ENCODE measurements at places on chromosomes 2 and 18.

GRCh38 chr2:147293991-147294824 lies 550.6 kb upstream of the ACVR2A start:
- no peak for DNase-seq

DNA sequence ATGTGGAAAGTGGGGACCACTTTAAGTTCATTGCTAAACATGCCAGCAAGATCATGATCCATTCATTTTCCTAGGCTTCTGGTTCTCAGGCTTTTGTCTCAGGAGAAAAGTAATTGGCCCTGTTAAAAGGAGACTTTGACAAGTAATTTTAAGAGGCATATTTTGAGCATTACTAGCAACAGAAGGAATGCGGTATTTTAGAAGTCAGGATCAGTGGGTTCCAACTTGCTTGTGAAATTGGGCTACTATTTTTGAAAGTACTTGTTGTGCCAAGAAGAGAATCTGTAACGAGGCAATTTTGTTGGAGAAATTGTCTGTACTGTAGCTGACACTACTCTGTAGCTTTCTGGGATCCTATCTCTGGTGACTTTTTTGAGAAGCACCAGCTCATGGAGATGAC lies 59.4 kb downstream of the CERS6 start:
- no peak for DNase-seq

- no peak for DNase-seq
Measured at GRCh38 chr2:119264781-119265692, 41.4 kb downstream of the STEAP3 start.

GRCh38 chr18:421247-422155 lies 79.0 kb downstream of the COLEC12 start:
- DNase-seq: no peak

- no peak for DNase-seq
Measured at GRCh38 chr18:9365406-9365805, 30.8 kb downstream of the TWSG1 start.

DNA sequence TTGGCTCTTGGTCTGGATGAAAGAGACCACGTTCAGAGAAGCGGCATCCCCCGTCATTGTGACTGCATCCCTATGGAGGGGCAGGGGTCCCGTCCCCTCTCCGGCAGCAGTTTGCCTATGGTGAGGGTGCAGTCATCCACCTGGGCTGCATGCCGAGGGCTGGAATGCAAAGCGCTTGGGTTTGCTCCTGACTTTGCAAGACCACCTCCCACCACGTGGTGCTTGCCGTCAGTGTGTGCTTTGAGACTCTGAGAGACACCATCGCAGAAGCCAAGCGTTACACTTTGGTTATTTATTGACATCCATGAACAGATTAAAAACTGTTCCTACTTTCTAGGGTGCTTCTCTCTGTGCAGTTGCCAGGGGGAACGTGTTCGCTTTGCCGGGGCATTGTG lies 59.5 kb downstream of the SH3RF3 start:
- DNase-seq: no peak

GRCh38 chr2:52036024-52036423 lies 1004.1 kb upstream of the NRXN1 start:
- DNase-seq: no peak

DNA sequence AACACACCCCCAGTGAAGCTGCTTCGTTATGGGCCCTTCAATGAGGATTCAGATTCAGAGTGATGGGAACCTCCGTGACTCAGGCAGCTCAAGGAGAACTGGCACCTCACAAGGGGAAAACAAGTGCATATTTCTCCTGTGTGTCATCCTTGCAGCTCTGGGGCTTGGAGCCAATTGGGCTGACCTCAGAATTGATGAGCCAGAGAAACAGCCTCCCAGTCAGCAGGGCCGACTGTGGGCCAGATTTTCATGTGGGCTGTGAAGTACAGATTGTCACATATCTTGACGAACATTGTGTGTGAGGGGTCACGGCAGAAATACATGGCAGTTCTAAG lies 189.6 kb upstream of the SP5 start:
- DNase-seq: no peak

DNA sequence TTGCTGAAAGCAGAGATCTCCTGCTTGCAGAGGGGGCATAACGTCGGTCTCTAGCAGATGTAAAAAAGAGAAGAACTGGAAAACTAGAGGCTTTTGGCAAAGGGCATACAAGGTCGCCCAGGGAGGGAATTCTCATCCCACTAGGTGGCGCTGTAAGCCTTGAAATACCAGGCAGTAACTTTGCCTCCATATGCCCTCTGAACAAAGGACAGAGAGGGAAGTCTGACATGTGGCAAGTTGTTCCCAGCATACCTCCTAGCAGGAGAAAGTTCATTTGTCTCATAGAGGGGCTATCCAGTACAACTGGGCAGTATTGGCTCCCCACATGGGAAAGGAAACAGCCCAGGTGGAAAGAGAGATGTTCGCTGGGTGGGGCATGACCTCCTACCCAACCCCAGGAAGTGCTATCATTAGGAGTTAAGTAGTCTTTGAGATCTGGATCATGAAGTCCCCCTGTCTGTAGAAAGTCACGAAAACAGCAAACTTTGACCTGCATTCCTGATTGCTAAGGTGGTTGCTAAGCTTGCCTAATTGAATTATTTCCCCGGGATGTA lies 39.9 kb downstream of the STK17B start:
- peak; percentile 70 for DNase-seq

- DNase-seq: no peak
Measured at GRCh38 chr2:73031725-73032701, 39.5 kb downstream of the SFXN5 start.

GRCh38 chr18:7273301-7273921 lies 42.5 kb downstream of the LRRC30 start:
- DNase-seq: no peak

DNA sequence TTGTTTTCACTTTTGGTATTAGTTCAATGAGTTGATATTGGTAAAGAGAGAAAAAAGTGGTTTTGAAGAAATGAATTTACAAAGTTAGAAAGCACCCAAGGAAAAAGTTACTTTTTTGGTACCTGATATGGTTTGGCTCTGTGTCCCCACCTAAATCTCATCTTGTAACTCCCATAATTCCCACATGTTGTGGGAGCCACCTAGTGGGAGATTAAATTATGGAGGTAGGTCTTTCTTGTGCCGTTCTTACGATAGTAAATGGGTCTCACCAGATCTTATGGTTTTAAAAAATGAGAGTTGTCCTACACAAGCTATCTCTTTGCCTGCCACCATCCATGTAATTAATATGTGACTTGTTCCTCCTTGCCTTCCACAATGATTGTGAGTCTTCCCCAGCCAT lies 965.6 kb upstream of the NRXN1 start:
- no peak for DNase-seq

DNA sequence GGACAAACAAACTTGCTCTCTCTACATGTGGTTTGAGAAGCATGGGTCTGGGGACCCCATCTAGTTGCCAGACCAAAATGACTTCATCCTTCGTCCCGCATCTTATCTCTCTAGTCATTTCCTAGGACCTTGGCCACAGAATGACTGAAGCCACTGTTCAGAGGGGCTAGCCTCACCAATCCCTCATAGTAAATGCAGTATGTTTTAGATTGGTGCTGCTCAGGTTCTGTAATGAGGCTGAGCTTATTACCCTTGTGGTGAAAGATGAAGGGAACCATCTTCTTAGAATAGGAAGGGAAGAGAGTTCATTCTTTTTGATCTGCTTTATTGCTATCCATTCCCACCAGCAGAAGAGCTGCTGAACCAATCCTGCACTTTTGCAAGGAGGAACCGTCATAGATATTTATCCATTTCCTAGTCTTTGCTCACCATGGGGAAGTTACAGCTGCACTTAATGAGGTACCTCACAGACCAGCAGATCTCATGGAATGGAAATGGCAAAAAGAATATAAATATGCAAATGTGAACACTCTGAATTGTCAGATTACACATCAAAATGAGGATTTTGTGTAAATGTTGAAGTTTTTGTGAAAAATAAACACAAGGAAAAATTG lies 436.7 kb downstream of the LPIN1 start:
- no peak for DNase-seq

- peak; percentile 33 for DNase-seq
Measured at GRCh38 chr2:118059919-118060478, 28.3 kb upstream of the INSIG2 start.

- no peak for DNase-seq
Measured at GRCh38 chr18:30175061-30175574, 867.4 kb downstream of the DSC3 start.

DNA sequence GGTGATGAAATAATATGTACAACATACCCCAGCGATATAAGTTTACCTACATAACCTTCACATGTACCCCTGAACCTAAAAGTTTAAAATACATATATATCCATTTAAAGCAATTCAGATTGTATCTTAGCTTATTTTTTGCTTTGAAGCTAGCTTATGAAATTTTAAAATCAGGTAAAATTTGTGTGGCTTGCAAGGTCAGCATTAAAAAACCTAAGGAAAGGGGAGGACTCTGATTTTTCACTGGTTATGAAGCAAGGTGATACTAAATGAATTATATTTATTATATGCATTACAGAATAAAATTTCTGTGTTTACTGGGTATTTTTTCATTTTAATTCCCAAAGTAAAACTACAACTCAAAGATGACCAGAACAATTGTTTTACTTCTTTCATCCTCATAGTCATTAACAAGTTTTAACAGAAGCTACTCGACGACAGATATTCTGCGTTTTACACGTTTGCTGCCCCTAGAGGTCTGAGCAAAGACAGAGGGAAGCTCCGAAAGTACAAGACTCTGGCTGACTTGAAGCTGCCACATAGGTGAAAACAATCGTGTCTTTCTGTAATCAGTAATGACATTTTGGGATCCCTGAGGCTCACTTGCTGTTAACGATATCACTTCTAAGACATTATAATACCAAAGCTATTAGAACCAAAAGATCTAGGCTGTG lies 17.1 kb downstream of the PKP4 start:
- DNase-seq: no peak

- DNase-seq: no peak
Measured at GRCh38 chr18:3466045-3466444, 16.1 kb downstream of the TGIF1 start.

DNA sequence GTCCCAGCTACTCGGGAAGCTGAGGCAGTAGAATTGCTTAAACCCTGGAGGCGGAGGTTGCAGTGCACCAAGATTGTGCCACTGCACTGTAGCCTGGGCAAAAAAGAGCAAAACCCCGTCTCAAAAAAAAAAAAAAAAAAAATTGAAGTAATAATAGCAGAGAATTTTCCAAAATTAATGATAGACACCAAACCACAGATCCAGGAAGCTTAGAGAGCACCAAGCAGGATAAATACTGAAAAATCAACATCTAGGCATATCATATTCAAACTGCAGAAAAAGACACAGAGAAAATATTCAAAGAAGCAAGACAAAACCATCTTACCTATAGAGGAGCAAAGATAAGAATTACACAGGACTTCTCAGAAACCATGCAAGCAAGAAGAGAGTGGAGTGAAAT lies 33.5 kb downstream of the BUB1 start:
- no peak for DNase-seq

- no peak for DNase-seq
Measured at GRCh38 chr18:53567929-53568574, 656.4 kb downstream of the MBD2 start.

DNA sequence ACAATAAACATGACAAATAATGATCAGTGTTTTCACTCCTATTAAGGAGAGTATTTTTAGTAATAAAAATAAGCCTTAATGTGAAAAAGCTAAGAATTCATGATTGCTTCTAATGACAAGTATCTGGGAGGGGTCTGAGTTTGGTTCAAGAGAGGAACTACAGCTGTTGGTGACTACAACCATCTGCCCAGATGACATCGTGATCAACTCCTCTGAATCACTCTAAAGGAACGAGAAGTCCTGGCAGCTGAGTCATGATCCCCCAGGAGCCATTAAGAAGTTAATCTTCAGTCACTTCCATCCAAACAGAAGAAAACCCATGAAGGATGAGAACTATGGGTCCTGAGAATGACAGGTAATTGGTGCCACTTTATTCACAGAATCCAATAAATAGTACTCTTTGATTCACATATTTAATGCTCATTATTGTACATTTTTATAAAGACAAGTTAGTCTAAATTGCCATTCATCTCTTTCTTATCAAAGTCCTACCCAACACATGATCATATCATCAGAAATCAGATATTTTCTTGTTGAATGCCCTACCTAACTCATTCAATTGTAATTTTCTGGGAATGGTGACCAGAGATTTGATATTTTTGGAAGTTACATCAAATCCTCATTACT lies 6.8 kb downstream of the TFPI start:
- DNase-seq: peak; percentile 30

DNA sequence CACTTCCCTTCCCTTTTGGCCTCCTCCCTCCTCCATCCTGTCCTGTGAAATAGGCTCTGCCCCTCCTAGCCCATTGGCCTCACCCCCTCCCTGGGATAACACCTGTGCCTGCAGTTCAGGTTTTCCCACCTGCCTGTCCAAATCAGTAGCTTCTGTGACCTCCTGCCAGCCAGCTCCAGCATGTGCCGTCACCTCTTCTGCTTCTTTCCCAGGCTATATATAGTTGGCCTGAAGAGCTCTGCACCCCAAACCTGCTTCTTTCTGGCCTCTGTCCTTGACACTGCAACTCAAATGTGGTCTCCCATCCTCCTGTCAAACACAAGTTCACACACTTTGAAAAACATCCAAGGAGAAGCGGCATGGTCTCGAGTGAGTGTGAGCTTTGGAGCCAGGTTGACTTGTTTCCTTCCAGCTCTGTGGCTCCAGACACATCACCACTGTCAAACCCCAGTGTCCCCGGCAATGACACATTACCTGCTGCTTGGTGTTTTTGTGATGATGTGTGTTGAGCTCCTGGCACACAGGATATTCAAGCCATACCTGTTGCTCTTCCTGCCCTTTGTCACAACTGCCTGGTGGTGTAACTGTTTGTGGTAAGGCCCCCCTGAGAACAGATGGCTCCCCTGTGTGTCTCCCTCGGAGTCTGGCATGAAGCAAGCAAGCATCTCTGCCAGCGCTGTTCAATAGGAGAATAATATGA lies 143.6 kb upstream of the DAPL1 start:
- no peak for DNase-seq

GRCh38 chr2:231632559-231633142 lies 40.0 kb downstream of the TEX44 start:
- DNase-seq: no peak

- DNase-seq: no peak
Measured at GRCh38 chr2:239598011-239598731, 197.4 kb upstream of the HDAC4 start.

- no peak for DNase-seq
Measured at GRCh38 chr2:212730994-212731393, 192.4 kb upstream of the ERBB4 start.

DNA sequence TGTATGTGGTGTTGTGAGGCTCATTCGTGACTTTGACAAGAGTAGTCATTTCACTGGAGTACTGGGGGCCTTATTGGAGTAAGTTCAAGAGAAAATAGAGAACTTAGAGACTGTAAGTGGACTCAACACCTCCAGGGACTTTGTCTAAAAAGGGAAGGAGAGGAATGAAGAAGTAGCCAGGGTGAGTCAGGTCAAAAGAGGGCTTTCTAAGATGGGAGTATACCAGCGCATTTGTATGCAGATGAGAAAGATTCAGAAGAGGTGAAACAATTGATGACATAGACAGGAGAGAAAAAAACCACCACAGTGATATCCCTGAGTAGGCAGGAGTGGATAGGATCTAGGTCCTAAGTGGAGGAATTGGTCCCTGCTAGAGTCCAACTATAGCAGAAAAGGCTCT lies 246.8 kb downstream of the IKZF2 start:
- peak; percentile 45 for DNase-seq

- DNase-seq: no peak
Measured at GRCh38 chr2:191620144-191620543, 57.8 kb upstream of the NABP1 start.

Measured in HL-60 (cell line).